HepG2 (cell line): ENCODE measurements at places on chromosomes 7 and 10. TPM values are rescaled to one million over a fixed set of nuclear protein-coding genes. Genes with fewer than 3 reads are reported as not detected.

- no peak for DNase-seq
Observed at GRCh38 chr7:20033621-20034400, 183.4 kb downstream of the MACC1 start.

The SGCE gene
- 31.4 and 52.3 TPM in 2 replicates for total RNA-seq

DNA sequence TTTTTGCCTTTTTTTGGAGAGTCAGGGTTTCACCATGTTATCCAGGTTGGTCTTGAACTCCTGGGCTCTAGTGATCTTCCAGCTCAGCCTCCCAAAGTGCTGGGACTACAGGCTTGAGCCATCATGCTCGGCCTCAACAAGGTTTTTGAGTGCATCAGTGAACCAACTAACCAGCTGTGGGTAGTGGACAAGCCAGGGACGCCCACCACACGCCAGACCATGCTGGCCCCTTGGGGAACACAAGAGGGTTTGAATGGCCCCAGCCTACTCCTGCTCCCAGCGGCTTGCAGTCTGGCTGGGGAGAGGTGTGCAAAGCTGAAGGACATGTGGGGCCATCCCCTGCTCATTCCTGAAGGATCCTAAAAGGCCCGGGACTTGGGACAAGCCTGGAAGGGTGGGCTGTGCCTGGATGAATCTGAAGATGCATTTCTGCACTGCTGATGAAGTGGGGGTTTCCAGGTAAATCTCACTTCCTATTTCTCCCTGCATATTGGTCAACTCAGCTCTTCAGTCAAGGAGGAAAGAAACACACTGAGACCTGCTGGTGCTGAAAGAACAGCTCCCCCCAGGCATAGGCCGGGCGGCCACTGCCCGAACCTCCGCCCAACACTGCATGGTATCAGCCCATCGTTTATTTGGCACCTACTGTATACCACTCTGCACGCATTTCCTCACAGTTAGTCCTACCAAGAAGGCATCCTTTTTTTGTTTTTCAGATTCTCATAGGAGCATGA is 6.9 kb downstream of the MMD2 start:
- DNase-seq: no peak

- no peak for DNase-seq
Observed at GRCh38 chr10:79453392-79453791, 8.0 kb upstream of the ZCCHC24 start.

- DNase-seq: no peak
Observed at GRCh38 chr10:79434821-79435251, 10.6 kb downstream of the ZCCHC24 start.

The MSMB gene
- total RNA-seq: not detected in 2 replicates

The WASHC2C gene
- 19.1 and 20.8 TPM in 2 replicates for total RNA-seq

DNA sequence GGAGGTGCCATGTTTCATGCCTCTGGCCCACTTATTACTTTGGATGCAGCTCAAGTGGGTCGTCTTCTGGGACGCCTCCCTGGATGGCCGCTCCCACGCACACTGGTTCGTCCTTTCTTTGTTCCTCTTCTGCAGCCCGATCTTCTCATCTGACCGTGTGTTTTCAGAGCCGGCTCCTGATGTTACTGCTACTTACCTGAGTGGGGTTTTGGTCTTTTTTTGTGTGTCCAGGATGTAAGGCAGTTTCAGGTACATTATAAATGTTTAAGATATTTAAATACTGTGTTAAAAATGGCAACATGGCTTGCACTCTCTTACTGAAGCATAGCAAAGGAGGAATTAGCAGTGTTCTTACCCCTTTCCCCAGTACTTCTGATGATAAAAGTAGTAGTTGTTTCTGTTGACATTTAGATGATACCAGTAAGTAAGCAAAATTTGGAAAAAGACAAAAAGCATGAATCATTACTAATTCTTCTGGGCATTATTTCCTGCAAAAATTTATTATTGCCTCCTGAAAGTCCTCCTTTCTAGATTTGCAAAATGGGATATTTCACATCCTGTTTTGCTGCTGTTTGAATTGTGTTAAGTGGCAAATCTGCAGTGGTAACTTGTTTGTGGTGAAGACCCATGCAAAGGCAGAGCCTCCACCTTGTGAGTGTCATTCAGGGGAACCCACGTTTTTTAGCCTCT is 59.4 kb downstream of the SHH start:
- DNase-seq: no peak

GRCh38 chr10:105658696-105659095 is 1017.6 kb downstream of the SORCS3 start:
- no peak for DNase-seq

The PTPN20 gene
- not detected in 2 replicates for total RNA-seq

DNA sequence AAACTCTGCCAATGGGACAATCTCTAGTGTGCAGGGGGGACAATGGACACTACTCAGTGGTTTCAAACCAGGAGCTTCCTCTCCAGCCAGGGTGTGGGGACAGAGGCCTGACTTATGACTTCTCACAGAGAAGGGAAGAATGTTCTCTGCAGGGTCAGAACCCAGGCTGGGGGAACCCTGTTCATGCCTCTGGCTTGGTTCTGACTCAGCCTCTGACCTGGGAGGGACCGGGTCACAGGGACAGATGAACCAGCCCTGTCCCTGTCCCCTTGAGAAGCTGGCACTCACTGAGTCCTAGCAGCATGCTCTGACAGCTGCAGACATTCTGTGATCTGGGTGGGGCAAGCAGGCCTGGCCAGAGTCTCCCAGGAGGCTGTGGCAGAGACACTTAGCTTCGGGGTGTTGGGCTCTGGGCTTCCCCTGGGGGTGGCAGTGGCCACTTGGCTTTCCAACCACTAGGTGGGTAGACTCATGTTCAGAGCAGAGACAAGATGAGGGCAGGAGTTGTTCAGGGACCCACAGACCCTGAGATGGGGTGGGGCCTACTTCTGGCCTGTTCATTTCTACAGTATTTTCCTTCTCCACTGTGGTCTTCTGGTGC is 13.6 kb downstream of the TSPAN15 start:
- no peak for DNase-seq

The GATA3 gene
- total RNA-seq: not detected in 2 replicates

The ANKRD61 gene
- 0.13 TPM in 1 of 2 replicates, not detected in the other for total RNA-seq

The AKR1E2 gene
- not detected in 2 replicates for total RNA-seq

DNA sequence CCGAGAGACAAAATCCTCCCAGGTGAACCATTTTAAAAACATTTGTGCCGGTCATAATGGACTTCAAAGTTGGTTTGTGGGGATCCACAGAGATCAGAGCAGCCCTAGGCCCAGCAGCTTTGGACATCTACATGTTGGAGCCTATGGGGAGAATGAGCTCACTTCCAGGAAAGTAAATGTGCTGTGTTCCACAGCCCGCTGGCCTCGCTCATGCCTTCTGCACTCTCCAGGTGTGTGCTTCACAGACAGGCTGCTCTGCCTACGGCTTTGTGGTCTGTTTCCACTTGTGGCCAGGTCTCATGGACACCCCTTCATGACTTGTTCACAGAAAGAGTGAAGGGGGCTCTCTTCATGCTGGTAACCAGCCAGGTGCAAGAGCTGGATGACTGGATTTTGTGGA is 141.6 kb downstream of the ADARB2 start:
- DNase-seq: no peak

DNA sequence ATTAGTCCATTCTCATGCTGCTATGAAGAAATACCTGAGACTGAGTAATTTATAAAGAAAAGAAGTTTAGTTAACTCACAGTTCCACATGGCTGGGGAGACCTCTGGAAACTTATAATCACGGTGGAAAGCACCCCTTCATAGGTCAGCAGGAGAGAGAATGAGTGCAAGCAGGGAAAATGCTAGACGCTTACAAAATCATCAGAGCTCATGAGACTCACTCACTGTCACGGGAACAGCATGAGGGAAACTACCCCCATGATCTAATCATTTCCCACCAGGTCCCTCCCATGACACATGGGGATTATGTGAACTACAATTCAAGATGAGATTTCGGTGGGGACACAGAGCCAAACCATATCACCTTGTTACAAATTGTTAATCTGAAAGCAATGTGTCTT is 15.8 kb downstream of the TAS2R39 start:
- DNase-seq: no peak

The GPR26 gene
- total RNA-seq: not detected in 2 replicates

DNA sequence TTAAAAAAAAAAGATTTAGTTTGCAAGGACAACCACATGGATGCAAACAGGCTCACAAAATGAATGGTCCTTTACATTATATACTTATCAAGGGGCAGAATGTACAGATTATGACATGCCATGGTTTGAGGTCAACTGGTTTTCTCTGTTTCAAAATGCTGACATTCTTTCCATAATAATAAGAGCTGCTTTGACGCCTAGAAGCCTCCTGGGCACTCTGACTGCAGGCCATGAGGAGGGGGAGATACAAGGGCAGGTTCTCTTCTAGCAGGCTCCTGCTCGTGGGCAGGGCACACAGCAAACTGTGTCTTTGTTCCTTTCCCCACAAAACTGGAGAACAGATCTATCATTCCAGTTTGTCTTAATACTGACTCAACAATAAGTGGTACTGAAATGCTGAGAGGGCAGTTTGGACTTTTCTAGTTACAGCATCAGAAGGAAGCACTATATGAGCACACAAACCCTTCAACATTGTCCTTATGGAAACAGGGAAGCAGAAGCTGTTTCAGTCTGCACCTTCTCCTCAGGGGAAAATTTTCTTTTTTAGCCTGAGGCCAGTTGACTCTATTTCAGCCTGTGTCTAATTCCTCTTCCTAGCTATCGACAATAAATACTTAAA is 314.9 kb upstream of the AOAH start:
- DNase-seq: no peak

The DCLRE1A gene
- total RNA-seq: 19.6 and 32.5 TPM in 2 replicates

DNA sequence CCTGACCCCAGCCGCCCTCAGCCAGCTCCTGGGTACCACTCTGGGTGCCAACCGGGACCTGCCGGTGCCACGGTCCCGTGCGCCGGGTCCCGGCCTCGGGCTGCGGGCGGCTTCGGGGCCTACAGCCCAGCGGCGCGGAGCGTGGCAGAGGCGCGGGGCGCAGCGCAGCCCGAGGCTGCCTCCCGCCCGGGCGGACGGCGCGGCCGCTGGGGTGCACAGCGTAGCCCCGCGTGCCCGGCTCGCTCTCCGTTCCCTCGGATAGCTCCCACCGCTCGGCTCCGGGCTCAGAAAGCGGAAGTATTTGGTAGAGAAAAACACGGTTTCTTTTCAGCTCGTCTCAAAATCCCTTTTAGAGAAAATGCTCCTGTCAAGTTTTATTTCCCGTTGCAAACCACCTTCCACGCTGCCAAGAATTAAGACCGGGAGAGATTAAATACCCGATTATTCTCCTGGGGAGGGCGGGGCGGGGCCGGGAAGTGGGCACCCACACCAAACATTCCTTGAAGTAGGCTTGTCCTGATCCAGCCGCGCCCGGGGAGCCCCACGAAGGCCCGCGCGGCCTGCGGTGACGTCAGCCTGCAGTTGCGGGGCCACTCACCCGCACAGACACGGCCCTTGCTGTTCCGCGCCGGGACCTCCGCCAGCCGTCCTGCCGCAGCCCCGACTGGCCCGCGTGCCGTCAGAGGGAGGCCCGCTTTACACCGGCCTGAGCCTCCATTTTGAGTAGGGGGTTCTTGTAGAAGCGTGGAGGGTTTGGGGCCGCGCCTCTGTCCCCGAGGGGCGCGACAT is 7.2 kb downstream of the HOXA13 start:
- DNase-seq: no peak

DNA sequence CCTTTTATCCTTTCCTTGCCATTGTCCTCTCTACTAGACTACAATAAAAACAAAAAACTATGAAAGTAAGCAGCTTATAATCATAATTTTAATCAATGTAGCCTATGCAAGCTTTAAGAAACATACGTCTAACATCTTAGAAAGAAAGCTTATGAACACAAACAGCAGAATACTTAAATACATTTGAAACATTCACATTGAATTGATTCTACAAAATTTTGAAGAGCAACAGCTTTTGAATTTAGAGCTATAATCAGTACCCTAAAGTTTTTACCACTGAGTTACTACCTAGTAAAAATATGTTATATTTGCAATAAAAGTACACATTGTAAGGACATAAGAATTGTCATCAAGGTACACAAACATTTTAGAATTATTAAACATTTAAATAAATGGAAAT is 7.2 kb downstream of the MEOX2 start:
- DNase-seq: no peak

The PRKAG2 gene
- total RNA-seq: 1.1 and 1.3 TPM in 2 replicates

- no peak for DNase-seq
Observed at GRCh38 chr7:101258243-101258731, 13.4 kb upstream of the FIS1 start.

- DNase-seq: no peak
Observed at GRCh38 chr10:4581929-4582328, 244.1 kb upstream of the AKR1E2 start.

DNA sequence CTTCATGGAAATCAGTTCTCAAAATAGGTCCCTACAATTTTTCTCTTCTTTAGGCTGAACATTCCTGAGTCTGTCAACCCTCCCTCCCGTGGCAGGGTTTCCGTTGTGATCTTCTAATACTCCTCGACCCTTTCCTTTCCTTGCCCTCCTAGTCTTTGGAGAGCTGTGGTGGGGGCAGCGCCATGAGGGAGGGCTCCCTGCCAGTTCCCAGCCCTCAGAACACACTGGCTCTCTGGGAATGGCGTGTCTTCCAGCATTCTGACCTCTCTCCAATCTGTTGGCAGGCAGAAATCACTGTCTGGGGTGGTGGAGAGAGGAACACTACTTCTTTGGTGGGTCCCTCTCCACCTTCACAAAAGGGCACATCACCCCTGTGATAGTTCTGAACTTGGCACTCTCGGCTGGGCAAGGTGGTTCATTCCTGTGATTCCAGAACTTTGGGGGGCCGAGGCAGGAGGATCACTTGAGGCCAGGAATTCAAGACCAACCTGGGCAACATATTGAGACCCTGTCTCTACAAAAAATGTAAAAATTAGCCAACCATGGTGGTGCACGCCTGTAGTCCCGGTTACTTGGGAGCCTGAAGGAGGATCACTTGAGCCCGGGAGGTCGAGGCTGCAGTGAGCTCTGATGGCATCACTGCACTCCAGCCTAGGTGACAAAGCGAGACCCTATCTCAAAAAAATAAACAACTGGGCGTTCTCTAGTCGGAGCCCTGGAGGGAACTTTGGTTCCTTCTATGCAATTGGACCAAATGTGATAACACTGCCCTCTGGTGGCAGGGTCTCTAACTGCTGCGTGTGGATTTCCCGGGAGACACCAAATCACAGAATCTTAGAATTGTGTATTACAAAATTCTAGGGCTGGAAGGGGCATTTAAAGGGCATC is 13.1 kb upstream of the ARPC1A start:
- DNase-seq: peak; percentile 68

GRCh38 chr10:78805176-78805575 is 263.6 kb upstream of the ZMIZ1 start:
- DNase-seq: no peak

DNA sequence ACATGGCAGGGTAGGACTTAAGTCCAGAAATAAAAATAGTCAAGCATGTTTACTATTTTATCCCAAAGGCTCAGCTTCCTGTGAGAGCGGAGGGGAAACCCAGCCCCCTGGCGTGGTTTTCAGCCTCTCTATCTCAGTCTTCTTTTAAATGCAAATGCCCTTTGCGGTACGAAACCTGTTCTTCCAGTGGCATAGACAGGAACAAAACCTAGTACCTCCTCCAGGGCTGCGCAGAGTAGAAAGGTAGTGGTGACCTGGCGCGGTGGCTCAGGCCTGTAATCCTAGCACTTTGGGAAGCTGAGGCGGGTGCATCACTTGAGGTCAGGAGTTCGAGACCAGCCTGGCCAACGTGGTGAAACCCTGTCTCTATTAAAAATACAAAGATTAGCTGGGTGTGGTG is 181.3 kb upstream of the FOXK1 start:
- DNase-seq: no peak

The ZNF727 gene
- total RNA-seq: not detected in 2 replicates
